ENCODE measurements at places on chromosomes 5 and 9. TPM values are rescaled to one million over a fixed set of nuclear protein-coding genes. Genes with fewer than 3 reads are reported as not detected.
A peak's percentile ranks its signal among the peaks of the same experiment; 100 is the strongest.

The GMCL2 gene
- total RNA-seq, result not detected

The SHC3 gene
- 17.7 TPM for total RNA-seq

The CCDC69 gene
- total RNA-seq, result 1.8 TPM

The SLCO4C1 gene
- 3.9 TPM for total RNA-seq

The SHISAL2B gene
- total RNA-seq, result 0.55 TPM

The FOXD4 gene
- total RNA-seq, result 0.77 TPM

The SPATA31A3 gene
- total RNA-seq, result not detected

DNA sequence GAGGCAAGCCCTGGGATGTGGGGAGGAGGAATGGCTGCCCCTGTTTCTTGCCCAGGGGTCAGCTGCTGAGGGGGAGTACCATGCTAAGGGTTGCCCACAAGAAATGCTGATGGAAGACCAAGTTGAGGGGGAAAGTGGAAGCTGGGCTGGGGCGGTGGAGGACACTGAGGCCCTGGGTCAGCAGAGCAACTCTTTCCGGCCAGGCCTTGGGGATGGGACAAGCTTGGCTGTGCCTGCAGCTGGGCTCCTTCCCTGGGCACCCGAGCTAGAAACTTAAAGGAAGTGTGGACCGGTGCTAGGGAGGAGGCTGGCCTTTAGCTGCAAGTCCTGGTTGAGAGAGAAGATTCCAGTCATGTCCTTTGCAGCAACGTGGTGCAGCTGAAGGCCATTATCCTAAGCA lies 22.7 kb downstream of the CSF1R start:
- no peak for DNase-seq

GRCh38 chr9:36765468-36766341 lies 193.0 kb downstream of the MELK start:
- DNase-seq, result peak; percentile 83

- peak; percentile 48 for DNase-seq
Observed at GRCh38 chr5:10233505-10233904, 16.2 kb downstream of the ATPSCKMT start.

GRCh38 chr5:109660301-109660700 lies 29.4 kb upstream of the MAN2A1 start:
- no peak for DNase-seq

DNA sequence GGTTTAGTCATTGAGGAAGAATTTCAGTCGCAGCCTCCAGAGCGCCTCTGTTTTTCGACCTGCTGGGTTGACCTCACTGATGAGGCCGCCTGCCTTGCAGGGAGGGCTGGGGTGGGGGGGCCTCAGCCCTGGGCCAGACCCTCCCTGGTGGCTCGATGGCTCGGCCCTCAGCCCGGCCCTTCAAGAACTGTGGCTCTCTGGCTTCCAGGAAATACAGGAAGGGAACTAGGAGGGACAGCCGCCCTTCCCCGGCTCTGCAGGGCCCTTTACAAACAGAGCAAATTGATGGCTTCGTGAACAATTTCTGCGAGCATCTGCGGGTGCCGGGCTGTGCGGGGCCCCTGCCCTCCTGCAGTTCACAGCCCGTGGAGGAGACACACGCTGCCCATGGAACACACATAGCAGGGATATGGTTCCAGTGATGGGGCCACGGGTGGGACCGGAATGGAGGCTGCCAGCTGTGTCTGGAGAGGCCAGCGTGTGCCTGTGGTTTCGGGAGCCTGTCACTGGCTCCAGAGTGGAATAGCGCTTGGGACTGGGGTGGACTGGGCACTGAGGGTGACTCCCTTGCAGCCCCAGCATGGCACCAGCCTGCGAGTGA lies 39.6 kb downstream of the COL5A1 start:
- DNase-seq, result no peak

DNA sequence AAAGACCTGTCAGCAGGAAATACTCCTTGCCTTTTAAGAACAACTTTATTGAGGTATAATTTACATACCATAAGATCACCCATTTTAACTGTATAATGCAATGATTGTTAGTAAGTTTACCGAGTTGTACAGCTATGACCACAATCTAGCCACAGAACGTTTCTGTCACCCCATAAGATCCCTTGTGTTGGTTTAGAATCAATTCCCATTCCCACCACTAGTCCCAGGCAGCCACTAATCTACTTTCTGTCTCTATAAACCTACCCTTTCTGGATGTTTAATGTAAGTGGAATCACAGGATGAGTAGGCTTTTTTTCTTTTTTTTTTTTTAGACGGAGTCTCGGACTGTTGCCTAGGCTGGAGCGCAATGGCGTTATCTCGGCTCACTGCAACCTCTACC lies 4.4 kb downstream of the GPR107 start:
- no peak for DNase-seq

- peak; percentile 45 for DNase-seq
Observed at GRCh38 chr5:159510282-159510681, 180.0 kb upstream of the IL12B start.

DNA sequence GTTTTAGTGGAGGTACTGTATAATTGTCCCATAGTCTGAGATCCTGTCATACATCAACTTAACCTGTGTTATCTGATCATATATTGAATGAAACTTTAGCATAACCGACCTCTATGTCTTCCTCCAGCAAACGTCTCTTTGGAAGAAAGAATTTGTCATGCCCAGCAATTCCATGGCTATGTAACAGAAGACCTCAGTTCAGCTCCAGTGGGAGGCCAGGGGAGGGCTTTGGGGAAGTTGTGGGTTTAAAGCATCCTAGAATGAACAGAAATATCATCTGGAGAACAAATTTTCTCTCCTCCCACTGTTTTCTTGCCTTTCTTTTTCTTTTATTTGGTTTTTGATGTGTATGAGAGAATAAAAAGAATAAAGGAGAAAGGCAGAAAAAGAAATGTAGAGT lies 164.5 kb downstream of the GAS1 start:
- no peak for DNase-seq

DNA sequence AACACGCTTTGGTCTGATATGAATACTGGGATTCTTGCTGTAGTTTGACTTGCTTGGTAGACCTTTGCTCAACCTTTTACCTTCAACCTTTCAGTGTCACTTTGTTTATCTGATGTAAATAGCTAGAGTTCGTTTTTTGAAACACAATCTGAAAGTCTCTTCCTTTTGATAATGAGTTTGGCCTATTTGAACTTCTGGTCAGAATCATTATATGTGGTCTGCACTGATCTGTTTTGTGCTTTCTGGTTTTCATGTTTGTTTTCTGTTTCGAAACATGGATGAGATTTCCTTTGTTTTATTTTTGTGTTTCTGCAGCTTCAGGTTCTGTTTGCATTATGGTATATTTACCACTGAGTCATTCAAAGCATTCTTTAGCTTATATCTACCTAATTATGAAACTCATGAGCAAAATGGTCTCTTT lies 217.5 kb downstream of the GABBR2 start:
- no peak for DNase-seq

- no peak for DNase-seq
Observed at GRCh38 chr9:36560771-36561170, 11.9 kb upstream of the MELK start.

DNA sequence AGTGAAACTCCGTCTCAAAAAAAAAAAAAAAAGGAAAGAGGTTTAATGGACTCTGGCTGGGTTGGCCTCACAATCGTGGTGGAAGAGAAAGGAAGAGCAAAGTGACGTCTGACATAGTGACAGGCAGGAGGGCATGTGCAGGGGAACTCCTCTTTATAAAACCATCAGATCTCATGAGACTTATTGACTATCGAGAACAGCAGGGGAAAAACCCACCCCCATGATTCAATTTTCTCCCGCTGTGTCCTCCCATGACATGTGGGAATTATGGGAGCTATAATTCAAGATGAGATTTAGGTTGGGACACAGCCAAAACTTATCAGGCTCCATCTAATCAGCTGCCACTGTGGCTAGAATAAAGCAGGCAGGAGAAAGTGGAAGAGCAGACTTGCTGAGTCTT lies 610.4 kb upstream of the NUDT12 start:
- DNase-seq, result no peak

- DNase-seq, result no peak
Observed at GRCh38 chr9:127578952-127579853, 32.9 kb upstream of the STXBP1 start.

GRCh38 chr5:180253036-180253824 lies 38.7 kb downstream of the MAPK9 start:
- no peak for DNase-seq

- no peak for DNase-seq
Observed at GRCh38 chr9:21016701-21017491, 14.5 kb downstream of the HACD4 start.

DNA sequence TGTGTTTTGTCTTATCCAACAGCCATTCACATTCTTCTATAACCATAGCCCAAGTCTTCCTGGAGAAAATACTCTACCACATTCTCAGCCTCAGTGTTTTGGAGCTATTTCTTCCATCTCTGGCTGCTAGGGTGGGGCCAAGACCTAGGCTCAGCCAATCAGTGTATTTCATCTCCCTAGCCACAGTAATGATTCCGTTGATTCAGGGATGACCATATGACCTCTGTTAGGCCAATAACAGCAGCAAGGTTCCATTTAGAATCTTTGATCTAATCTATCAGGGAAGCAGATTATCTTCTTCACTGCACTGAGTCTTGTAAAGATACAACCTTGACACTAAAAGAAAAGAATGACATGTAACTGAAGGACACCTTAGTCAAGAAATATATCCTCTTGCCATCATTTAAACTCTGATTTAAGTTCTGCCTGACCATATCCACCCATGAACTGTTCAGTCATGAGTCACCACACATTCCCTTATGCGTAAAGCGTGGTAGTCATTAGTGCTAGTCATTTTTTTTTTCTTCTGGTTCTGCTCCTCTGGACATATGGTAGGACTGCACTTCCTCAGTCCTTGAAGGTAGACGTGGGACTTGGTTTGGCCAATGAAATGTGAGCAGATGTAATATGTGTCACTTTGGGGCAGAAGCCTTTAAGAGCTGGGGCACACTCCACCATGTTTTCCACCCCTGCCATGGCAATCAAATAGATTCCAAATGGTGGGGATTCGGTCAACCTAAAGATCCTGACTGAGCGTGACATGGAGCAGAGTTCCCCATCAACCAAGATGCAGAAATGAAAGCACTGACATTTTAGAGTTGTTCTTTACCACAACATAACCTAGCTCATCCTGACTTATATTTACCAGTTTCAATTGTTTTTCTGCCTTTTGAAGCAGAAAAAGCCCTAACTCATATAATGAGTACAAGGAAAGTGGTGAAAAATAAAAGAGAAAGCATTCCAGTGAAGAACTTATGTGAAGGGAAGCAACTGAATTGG lies 12.7 kb upstream of the PRELID2 start:
- DNase-seq, result no peak

GRCh38 chr9:120526534-120526933 lies 53.4 kb downstream of the CDK5RAP2 start:
- DNase-seq, result no peak

DNA sequence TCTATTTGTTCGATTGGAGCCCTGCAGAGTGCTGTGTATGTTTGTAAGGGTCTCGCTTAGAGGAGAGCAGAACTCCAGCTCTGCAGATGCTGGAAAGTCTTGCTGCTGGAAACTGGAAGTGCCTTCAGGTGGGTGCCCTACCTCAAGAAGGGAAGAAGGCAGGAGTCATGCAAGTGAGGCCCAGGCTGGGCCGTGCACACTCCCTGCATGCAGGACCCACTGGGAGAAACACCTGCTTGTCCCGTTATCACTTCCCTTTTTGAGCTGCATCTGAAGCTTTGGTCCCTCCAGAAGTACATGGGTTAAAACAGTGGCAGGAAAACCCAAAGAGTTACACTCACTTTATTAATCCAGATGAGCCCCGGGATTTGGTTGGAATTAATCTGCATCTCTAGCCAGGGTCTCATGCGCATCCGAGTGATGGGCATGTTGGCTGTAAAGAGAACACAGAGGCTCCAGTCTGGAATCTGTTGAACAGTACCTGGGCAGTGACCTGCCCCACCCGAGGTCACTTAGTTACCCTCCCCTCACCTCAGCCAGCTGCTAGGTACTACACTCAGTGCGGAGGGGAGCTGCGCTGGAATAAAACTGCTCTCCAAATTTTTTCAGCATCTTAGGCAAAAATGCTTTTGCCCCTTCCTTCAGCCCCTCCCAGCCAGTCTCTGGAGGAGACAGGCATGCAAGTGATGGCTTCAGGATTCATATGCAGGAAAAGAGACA lies 1.4 kb downstream of the IRF1 start:
- DNase-seq, result no peak

Data from neural crest cell (in vitro differentiated cells).